ENCODE measurements at places on chromosomes 7 and 10.

DNA sequence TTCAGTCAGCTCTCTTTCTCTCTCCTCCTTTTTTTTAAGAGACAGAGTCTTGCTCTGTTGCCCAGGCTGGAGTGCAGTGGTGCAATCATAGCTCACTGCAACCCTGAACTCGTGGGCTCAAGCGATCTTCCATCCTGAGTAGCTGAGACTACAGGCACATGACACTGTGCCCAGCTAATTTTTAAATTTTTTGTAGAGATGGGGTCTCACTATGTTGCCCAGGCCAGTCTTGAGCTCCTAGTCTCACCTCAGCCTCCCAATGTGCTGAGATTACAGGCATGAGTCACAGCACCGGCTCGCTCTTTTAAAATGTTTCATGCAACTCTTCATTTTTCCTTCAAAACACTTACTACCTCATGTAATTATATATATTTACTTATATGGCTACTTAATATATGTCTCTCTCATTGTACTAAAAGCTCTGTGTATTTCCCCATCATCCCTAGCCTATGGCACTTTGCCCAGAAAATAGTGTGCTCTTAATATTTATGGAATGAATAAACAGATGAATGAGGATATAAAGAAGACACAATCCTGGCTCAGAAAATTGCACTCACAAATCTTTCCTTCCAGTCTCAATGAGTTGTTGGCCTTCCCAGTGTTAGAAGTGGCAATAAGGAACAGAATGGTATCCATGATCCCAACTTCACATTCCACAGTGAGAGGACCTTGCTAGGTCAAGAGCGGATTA, 33.9 kb downstream of the EBLN1 start:
- no peak for DNase-seq

DNA sequence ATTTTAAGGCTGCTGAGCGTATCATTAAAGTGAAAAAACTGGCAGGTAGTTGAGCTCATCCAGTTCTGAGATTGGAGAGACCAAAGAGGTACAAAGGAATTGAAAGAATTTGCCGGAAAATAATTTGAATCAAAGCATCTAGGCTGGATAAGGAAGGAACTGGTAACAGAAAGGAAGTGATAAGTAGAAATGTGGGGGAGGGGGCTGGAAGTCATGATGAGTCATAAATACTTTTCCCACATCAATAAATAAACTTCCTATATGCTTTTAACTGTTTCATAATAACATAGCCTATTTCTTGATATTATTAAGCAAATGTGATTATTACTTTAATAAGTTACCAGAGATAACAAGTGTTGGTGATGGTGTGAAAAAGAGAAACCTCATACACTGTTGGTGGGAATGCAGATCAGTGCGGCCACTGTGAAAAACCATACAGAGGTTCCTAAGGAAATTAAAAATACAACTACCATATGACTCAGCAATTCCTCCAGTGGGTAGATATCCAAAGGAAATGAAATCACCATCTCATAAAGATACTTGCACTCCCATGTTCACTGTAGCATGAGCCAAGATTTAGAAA, 27.0 kb downstream of the ZNF438 start:
- DNase-seq = no peak

DNA sequence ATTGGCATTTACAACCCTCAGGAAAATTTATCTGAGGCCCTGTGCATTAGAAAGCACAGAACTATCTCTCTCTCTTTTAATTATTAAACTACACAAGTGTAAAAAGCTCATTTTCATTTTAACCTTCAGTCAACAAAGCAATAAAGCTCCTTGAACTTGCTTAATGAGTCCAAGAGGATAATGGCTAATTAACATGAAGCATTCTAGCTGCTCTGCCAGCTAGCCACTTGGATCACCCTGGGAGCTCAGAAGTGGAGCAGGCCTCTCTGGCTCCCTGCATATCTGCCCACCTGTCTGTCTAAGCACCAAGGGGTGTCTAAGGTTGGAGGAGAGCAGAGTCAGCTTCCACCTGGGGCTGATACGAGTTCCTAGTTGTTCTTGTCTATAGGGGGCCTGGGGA, 56.0 kb upstream of the SLC35G1 start:
- DNase-seq = no peak

GRCh38 chr7:51317582-51317910, 937 bp upstream of the COBL start:
- DNase-seq = no peak

DNA sequence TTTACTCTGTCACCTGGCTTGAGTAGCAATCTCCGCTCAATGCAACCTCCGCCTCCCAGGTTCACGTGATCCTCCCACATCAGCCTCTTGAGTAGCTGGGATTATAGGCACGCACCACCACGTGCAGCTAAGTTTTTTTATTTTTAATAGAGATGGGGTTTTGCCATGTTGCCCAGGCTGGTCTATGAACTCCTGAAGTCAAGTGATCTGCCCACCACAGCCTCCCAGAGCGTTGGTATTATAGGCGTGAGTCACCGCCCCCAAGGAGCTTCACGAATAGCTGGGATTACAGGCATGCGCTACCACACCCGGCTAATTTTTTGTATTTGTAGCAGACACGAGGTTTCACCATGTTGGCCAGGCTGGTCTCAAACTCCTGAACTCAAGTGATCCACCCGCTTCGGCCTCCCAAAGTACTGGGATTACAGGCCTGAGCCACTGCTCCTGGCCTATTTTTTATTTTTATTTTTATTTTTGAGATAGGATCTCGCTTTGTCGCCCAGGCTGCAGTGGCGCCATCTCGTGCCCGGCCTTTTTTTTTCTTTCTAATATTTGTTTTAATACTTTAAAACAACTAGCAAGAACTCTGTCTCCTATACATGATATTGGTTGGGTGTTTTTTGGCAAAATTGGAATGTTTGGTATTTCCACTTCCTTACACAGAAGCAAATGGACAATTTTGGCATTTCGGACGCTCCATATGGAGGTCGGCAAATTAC, 1.1 kb downstream of the EFCAB10 start:
- DNase-seq = no peak

DNA sequence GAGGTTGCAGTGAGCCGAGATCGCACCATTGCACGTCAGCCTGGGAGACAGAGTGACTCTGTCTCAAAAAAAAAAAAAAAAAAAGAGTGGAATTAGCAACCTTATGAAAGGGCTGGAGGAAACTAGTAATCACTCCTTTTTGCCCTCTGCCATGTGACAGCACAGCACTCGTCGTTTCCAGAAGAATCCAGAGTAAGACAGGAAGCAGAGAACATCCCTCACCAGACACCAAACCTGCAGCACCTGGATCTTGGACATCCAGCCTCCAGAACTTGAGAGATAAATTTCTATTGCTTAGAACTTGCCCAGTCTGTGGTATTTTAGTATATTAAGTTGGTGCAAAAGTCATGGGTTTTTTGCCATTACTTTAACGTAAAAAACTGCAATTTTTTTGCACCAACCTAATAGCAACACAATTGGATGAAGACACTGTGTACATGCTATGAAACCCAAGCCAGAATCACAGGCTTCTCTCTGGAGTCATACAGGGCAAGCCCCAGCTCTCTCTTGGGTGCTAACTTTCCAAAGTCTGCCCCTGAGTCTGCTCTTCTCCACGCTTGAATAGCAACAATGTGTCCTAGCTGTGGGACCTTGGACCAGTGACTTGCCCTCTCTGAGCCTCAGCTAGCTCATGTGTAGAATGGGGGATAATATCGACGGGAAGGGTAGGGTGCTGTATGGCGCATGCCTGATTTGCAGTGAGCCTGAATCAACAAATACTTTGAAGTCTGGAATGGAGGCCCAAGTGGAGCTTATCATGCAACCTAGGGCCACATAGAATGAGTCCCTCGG, 55.1 kb downstream of the CHST3 start:
- DNase-seq = no peak

DNA sequence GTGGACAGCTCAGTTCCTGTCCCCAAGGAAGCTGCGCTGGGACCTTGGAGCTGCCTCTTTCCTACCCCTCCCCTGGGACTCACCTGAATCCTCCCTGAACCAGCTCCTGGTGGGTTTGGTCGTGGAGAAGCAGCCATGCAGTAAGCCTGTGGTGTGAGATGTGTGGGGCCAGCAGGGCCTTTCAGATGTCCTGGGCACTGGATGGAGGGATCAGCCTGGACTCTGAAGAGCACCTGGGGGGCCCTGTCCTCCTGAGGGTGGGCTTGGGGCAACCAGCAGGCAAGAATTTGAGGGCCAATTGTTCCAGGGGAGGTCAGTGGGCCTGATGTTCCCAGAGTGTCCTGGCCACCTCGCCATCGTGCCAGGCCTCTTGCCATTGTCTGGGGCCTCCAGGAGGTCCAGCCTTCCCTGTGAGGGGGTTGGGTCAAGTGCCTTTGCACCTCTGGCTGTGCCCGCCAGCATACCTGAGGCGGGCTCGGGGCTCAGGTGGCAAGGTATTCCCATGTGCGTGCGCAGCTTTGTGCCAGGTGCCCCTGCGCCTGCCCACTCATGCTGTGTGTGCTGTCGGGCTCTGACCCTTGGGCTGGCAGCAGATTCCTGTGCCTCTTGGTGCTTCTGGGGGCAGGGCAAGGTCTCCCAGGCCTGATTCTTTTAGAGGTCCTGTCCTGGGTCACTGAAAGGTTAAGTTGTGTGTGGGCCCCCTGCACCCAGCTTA, 7.3 kb downstream of the TRIM8 start:
- no peak for DNase-seq

Data from hematopoietic multipotent progenitor cell treated with erythropoietin and hydrocortisone succinate and interleukin-3 and kit ligand, for 8 days (in vitro differentiated cells).